ENCODE measurements at places on chromosomes 7 and 10.
A peak's percentile ranks its signal among the peaks of the same experiment; 100 is the strongest.

DNA sequence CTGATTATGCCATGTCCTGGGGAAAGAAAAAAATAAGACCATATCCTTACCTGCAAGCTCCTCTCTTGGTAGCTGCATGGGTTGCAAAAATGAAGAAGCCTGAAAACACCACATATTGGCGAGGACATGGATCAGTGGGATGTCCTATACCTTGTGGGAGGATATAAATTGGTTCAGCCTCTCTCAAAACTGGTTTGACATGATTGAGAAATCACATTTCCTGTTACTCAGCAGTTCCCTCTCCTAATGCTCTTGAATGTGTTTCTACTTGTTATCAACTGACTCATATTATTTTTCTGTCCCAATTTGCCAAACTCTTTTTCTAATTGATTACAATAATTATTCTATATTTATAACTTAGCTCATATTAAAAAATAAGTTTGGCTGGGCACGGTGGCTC is 380.2 kb downstream of the EXOC4 start:
- DNase-seq: no peak

- DNase-seq: no peak
Observed at GRCh38 chr7:21617916-21618390, 75.1 kb downstream of the DNAH11 start.

GRCh38 chr7:55438757-55439525 is 73.8 kb downstream of the LANCL2 start:
- no peak for DNase-seq

- DNase-seq: no peak
Observed at GRCh38 chr10:21334891-21335696, 190.4 kb downstream of the SKIDA1 start.

DNA sequence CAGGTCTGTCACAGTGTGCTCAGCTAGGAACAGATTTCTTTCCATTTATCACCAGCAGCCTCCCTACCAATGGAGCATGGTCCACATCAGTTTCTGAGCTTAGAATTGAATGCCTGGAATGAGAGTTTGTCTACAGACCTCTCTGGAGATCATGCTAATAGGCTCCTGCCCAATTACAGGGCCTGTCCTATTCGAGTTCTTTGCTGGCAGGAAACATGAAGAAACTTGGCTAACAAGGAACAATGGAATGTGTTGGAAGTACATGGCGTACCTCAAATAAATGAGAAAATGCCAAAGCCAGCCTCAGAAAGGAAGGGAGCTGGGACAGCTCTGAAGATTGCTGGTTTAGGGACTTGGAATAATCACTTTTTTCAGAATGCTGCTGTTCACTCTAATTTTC is 186.0 kb upstream of the AKR1E2 start:
- DNase-seq: no peak

GRCh38 chr7:116970238-116970910 is 17.1 kb downstream of the ST7 start:
- DNase-seq: no peak

DNA sequence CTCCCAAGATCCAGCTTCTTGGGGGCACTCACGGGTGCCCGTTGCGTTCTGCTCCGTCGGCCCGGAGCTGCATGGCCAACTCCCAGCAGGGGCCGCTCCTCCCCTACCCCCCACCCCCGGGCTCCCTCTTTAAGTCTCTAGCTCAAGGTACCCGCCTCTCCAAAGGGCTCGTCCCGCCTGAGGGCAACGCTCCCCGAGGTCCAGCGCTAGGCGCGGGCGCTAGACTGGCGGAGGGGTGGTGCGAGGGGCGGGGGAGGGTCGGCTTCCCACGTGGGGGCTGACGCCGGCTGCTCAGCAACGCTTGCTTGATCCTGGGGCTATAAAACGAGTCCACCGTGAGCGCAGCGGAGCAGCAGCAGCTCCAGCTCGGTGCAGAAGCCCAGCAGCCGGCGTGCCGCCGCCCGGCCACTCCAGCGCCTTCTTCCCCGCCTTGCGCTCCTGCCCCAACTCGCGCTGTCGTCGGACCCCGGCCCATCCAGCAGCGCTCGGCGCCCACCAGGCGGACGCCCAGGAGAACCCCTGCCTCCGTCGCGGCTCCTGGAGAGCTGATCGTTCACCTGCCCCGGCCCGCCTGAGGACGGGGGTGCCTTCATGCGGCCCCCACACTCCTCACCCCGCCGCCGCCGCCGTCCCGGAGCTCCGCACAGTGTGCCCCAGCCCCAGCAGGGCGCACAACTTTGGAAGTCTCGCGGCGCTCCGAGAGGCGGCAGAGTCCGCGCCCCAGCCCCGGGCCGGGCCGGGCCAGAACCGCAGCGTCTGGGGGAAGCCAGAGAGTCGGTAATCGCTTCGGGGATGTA is at the start of gene ADRA2A:
Gene ADRA2A, plus strand, starts transcription at position 348 of the 797 bp plus-strand sequence. CDS start 968 bp downstream, outside the sequence.
- DNase-seq: peak; percentile 46

DNA sequence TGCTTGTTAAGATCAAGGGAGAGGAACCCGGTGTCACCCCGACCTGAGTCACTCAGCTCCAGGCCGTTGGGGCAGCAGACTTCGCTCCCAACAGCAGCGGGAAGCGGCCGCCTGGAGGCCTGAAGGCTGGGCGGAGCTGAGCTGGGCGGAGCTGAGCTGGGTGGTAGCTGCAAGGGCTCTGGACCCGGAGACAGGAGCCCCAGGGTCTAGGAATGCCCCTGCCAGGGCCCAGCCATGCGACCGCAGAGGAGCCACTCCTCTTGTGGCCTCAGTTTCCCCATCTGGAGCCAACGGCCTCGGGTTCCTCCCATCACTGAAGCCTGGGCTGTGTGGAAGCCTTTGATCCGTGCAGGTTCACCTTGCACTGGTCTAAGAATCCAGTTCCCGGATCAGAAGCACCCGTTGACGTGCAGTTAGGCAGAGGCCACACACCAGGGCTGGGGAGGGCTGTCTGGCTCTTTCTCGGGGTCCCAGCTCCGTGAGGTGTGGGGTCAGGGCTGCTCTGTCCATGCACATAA is 21.9 kb upstream of the DPYSL4 start:
- DNase-seq: no peak

DNA sequence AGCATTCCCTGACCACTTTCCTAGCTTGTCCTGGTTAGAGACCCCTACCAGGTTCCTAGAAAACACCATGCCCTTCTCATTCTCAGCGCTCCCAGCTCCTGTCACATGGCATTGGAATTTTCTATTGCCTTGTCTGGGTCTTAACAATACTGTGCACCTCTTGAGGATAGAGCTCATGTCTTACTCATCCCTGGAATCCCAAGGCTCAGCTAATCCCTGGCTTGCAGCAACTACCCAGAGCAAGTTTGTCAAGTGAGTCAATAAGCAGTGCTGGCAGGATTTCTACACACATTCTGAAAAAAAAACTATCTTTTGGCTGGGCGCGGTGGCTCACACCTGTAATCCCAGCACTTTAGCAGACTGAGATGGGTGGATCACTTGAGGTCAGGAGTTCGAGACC is 11.7 kb upstream of the PRDX3 start:
- DNase-seq: no peak

DNA sequence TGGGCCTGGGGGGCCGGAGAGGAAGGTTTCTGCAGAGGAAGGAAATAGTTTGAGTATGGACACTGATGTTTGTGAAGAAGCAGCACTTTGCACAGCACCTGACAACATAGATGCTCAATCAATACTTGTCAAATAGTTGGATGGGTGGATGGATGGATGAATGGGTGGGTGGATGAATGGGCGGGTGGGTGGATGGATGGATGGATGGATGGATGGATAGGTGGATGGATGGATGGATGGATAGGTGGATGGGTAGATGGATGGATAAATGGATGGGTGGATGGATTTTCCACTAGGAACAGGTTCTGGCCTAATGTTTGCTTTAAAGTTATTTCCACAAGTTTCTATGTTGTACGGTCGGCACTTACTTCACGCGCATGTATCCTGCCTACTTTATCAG is 45.3 kb downstream of the COL17A1 start:
- no peak for DNase-seq
